Dermis microvascular lymphatic vessel endothelial cell (primary cell): ENCODE measurements at places on chromosomes 3 and 15. TPM values are rescaled to one million over a fixed set of nuclear protein-coding genes. Genes with fewer than 3 reads are reported as not detected.

The COLQ gene
- total RNA-seq, result 0.39 and 1.9 TPM in 2 replicates

The CSPG4 gene
- total RNA-seq, result under 0.01 and 0.13 TPM in 2 replicates

The SLC9C1 gene
- under 0.01 and 0.13 TPM in 2 replicates for total RNA-seq

The NANOGP8 gene
- total RNA-seq, result not detected in 2 replicates

The AP2M1 gene
- total RNA-seq, result 379 and 607 TPM in 2 replicates

The C2CD4A gene
- total RNA-seq, result 3.2 and 4.3 TPM in 2 replicates

The RBM6 gene
- total RNA-seq, result 21.4 and 32.1 TPM in 2 replicates

The MAPK6 gene
- total RNA-seq, result 32.7 and 43.6 TPM in 2 replicates

The CTXN2 gene
- not detected in 2 replicates for total RNA-seq

The CCR8 gene
- total RNA-seq, result not detected in 2 replicates

The CYP1A2 gene
- total RNA-seq, result under 0.01 TPM in 2 replicates

The GABRA5 gene
- total RNA-seq, result not detected in 2 replicates

The RAB43 gene
- total RNA-seq, result 55.6 and 95.2 TPM in 2 replicates

The SOX14 gene
- total RNA-seq, result not detected in 2 replicates

The IMPG2 gene
- total RNA-seq, result 0.26 and 0.76 TPM in 2 replicates

The TP63 gene
- total RNA-seq, result under 0.01 TPM in 1 of 2 replicates, not detected in the other

The SNX4 gene
- total RNA-seq, result 31.1 and 34.3 TPM in 2 replicates

The FILIP1L gene
- total RNA-seq, result 19.0 and 20.7 TPM in 2 replicates

The GPR160 gene
- 1.0 and 1.8 TPM in 2 replicates for total RNA-seq

The CEP70 gene
- 9.1 and 13.1 TPM in 2 replicates for total RNA-seq

The GOLGA8G gene
- not detected in 2 replicates for total RNA-seq

The NEK10 gene
- total RNA-seq, result 1.3 and 1.9 TPM in 2 replicates

The UQCC5 gene
- total RNA-seq, result 4.8 and 5.8 TPM in 2 replicates

The ZNF501 gene
- total RNA-seq, result 3.2 and 4.2 TPM in 2 replicates

The AMOTL2 gene
- 41.6 and 62.2 TPM in 2 replicates for total RNA-seq

The EFHB gene
- under 0.01 TPM in 1 of 2 replicates, not detected in the other for total RNA-seq
